ENCODE measurements at places on chromosomes 3 and 15.

GRCh38 chr3:150761831-150762661 is 923 bp downstream of the SIAH2 start:
- DNase-seq: peak; percentile 49

- DNase-seq: peak; percentile 90
These were observed 976 bp upstream of the NUP210 start for GRCh38 chr3:13420831-13421765.

DNA sequence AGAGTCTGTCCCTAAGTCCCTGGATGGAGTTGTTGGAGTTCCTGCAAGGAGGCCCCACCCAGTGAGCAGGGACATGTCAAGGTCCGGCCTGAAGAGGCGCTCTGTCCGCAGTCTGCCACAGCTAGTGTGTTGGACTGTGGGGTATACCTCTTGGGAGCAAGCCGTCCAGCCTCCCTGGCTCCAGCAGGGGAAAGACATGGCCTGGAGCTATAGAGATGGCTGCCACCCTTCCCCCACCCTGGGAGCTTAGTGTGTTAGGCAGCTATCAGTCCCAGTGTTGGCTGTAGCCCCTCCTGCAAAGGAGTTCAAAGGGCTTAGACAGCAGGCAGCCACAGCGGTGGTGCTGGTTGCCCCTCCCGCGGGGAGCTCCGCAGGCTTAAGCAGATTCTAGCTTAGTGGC is 20.3 kb downstream of the IMPG2 start:
- no peak for DNase-seq

DNA sequence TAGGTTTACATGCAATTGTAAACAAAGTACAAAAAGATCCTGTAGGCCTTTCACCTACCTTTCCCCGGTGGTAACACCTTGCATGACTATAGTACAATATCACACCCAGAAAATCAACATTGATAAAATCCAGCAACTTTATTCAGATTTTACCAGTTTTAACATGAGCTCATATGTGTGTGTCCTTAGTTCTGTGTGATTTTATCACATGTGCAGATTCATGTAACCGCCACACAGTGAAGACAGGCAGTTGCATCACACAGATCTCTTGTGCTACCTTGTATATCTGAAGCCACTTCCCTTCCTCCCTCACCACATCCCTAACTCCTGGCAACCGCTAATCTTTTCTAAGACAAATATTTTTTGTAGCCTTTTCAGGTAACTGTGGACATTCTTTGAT is 183.5 kb upstream of the C2CD4B start:
- no peak for DNase-seq

GRCh38 chr3:48352546-48352945 is 19.1 kb upstream of the SPINK8 start:
- no peak for DNase-seq

GRCh38 chr3:168269001-168269400 is 173.3 kb upstream of the GOLIM4 start:
- no peak for DNase-seq

Data from activated CD4-positive, alpha-beta T cell treated with anti-CD3 and anti-CD28 coated beads, Interleukin-10, Interleukin-2, amounts not matched to agents 100 ng/mL and 50 ng/mL, durations not matched to agents 16 hours and 8 hours (primary cell).